ENCODE measurements at places on chromosomes 11 and 22.

- no peak for DNase-seq
These were observed 218.6 kb downstream of the FAT3 start for GRCh38 chr11:92443199-92443598.

- no peak for DNase-seq
These were observed 11.6 kb downstream of the DEPDC7 start for GRCh38 chr11:33027233-33027632.

DNA sequence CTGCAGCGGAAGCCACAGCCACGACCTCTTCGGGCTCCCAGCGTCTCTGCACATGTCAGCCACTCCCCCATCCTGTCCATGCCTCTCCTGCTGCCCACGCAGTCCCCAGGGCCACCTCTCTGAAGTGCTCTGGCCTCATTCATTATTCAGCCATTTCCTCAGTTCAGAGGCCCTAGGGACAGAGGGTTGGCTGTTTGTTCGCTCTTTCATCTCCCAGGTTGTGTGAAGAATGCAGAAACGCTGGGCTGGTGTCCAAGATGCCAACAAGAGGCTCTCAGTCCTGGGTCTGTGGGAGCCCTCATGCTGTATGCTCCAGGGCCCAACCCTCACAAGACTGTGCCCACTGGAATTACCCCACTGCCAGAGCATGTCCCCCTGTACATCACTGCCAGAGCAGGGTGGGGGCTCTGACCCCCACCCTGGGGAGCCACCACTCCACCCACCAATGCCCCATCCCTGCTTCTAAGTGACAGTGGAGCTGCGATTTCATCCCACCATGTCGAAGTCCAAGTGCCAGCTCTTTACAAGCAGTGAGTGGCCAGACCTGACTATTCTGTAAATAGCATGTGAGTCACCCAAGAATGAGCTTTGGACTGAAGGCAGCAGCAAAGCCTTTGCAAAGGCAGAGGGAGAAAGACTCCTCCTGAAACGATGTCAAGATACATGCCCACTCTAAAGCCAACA, 209.6 kb downstream of the BUD13 start:
- no peak for DNase-seq

DNA sequence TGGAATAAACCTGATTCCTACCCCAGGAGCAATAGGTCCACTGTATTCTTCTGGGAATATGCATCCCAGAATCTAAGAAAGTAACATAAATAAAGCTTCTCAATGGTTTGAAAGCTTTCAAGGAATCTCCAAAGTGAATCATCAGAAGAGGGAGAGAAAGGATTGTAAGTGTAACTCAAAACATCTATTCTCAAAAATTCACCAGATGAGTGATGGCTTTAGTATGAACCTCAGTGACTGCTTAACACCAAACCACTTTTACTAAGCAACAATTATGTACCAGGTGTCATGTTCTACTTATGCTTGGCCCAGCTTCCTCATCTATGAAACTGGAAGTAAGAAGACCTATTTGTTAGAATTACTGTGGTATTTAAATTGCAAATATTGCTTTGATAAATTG, 7.4 kb downstream of the RAB38 start:
- DNase-seq, result no peak

GRCh38 chr11:100681064-100681502, 6.0 kb upstream of the ARHGAP42 start:
- no peak for DNase-seq
